Activated T-helper 1 cell treated with anti-CD3 and anti-CD28 coated beads, Interleukin-2, amount 50 U/mL, for 16 hours (primary cell): ENCODE measurements at places on chromosomes 13 and 19.

GRCh38 chr13:111552891-111553655 is 232.6 kb downstream of the TEX29 start:
- DNase-seq: no peak

DNA sequence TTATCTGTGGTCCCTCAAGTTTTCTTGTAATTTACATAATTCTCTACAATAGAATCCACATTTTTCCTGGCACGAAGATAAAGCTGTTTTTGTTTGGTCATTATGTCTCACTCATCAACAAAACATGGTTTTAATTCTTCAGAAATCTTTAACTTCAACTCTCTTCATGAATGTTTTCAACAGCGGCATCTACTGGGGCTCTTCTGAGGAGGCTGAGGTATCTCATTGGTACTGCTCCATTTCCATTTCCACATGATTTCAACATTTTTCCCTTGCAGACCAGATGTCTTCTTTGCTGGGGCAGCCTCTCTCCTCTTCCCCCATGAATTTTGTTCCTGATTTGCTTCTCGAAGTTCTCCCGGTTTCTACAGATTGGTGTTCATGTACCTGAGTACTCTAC is 5.8 kb upstream of the KBTBD7 start:
- no peak for DNase-seq

DNA sequence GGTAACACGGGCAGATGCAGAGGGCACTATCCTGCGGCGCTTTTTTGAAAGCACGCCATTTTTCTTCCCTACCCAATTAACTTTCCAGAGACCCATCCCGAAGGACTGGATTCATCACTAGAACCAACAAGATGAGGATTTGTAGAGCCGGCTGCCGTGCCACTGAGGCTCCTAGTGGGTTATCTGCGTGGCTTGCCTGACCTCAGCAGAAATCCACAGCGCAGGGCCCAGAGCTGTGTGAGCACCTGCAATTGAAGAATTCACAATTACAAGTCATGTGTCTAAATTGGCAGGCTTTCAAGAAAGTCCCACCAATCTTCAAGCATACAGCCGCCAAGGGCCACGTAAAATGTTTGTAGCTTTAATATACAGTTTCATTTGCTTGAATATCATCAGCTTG is 75.5 kb downstream of the ALOX5AP start:
- DNase-seq: no peak

DNA sequence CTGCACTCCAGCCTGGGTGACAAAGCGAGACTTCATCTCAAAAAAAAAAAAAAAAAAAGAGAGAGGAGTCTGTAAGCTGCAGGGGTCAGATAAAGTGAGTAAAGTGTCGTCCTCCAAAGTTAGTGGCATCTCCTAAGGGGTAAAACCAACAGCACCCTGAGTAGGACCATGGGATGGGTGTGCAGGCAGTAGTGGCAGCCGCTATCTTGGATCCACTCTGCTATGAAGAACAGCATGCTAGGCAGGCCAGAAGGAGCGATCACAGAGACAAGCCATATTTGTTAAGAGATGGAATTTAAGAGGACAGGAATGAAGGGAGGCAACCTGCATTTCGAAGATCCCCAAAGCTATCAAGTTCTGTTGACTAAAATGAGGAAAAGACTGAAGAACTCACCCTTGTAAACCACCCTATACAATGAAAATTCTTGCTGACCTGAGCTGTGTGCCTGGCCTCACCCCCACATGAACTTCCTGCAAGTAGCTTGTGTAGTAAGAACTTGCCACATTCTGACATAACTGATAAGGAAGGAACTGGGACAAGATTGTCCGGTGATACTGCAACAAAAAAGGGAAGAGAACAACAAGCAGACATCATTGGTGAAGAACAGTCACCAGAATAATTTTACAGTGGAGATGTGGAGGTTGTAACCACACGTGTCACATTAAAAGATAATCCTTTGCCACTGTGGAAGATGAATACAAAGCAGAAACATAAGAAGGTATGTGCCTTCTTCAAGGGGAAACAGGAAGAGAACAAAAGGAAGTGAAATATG is 16.2 kb downstream of the DPY19L3 start:
- DNase-seq: no peak

- no peak for DNase-seq
Measured at GRCh38 chr19:54804571-54804970, 1.2 kb downstream of the KIR2DL4 start.

GRCh38 chr13:34412817-34413375 is 529.2 kb upstream of the NBEA start:
- no peak for DNase-seq

GRCh38 chr13:26221721-26222519 is at the start of gene RNF6:
Gene RNF6 (minus strand): TSS chr13:26222314. CDS start chr13:26219649, 2,665 bp downstream.
- peak; percentile 71 for DNase-seq

GRCh38 chr19:14027856-14028450 is at the start of gene RLN3:
Gene RLN3 (plus strand): TSS chr19:14028148. CDS start chr19:14028205, 57 bp downstream.
- no peak for DNase-seq

GRCh38 chr13:64471916-64472315 is 2758.2 kb downstream of the PCDH9 start:
- no peak for DNase-seq

DNA sequence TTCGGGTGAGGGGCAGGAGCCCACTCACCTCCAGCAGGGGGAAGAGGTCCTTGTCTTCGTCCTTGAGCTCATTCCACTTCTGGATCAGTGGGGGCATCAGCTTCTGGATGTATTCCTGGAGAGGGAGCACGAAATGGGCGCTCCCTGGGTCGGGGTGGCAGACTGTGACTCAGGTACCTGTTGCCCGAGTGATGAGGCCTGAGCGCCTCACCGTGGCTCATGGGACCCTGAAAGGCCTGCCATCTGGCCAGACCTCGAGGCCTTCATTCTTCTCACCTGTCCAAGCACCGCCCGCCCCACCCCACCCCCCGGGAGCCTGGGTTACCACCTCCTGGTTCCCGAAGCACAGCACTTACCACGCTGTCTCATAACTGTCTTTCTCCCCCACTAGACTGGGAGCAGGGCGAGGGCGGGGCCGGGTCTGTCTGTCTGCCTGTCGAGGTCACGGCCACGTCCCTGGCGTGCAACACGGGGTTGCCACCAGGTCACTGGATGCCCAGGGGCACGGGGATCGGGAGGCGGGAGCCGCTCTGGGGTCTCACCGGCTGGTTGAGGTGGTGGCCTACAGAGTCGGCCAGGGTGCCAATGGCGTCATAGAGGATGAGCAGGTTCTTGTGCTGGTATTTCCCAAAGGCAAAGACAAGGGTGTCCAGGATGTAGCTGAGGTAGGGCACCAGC is 9.4 kb upstream of the FBXW9 start:
- DNase-seq: no peak

- no peak for DNase-seq
Measured at GRCh38 chr19:44635581-44636438, 7.9 kb upstream of the PVR start.

DNA sequence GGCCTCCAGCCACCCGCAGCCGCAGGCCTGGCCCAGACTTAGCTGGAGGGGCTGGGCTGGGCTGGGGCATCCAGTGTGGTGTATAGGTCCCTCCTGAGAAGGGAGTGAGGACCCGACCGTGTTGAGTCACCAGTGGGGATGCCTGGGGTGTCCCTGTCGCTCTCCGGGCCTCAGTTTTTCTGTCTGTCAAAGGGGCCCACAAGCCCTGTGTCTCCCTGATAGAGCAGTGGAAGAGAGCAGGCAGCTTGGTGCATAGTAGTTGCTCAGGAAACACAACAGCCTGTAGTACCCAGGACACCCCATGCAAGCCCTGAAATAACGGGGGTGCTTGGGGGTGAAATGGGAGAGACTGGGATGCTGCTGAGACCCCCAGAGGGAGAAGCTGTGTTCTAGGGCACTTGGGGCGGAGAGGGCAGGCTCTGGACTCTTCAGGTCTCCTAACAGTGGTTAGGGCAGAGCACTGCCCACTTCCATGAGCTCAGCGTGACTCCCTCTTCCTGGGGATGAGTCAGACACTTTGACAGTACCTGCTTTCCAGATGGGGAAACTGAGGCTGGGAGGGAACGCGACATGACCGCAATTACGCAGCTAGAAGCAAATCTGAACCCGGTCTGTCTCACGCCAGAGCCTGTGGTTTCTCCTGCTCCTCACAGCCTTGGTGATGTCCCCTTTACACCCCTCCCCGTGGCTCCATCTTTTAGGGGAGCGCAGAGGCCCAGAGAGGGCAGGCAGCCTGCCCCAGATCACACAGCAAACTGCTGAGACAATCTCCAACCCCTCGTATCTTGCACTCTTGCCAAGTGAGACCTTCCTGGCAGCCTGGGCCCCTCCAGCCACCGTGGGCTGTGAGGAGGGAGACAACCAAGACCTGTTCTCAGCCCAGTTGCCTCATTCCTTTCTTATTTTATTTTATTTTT is 692 bp downstream of the SULT2B1 start:
- no peak for DNase-seq

GRCh38 chr19:47313754-47314295 is 4.2 kb downstream of the C5AR1 start:
- DNase-seq: no peak

DNA sequence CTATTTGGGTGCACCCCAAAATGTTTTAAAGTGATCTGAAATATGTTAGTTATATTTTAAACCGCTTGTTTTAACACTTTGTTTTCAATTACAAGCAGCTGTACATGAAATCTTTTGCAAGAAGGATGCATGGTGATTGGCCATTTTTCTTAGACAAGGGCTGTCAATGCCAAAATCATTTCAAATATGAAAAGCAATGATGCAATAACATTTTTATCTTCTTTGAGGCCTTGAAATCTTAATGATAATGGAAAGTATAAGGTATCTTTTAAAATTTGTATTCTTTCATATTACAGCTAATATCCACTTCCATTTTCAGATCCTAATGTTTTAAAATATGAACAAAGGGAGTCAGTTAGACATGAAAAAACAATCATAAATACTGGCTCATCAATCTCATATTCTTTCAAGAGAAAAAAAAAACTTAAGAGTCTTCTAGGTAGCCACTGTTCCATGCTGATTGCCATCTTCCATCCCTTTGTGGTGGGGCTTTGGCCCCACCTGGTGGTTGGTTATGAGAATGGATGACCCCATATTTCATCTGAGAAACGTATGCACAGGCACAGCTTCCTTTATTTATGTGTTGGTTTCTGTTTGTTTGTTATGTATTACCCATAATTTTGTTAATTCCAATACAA is 330.3 kb upstream of the MIR17HG start:
- no peak for DNase-seq

DNA sequence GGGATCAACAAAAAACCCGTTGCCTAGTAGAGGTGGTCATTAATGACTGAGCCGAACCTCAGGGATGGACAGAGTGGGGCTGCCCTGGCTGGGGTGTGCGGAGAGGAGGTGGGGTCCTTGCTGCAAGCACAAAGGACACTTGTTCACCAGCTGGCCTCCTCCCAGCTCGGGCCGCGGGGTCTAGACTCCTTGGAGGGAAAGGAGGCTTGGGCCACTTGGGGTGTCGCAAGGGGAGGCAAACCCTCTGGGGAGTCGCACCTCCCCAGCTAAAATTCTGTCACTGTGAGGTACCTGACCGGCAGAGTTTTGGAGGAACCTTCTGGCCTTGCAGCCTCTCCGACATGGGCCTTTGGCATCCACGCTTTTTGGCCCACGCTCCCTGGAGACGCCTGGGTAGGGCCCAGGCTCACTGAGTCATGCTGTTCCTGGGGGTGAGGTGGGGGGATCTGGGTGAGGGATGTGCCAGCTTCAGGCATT is 8.2 kb downstream of the KLHL26 start:
- no peak for DNase-seq

GRCh38 chr19:17950310-17951156 is 16.4 kb upstream of the KCNN1 start:
- DNase-seq: no peak

DNA sequence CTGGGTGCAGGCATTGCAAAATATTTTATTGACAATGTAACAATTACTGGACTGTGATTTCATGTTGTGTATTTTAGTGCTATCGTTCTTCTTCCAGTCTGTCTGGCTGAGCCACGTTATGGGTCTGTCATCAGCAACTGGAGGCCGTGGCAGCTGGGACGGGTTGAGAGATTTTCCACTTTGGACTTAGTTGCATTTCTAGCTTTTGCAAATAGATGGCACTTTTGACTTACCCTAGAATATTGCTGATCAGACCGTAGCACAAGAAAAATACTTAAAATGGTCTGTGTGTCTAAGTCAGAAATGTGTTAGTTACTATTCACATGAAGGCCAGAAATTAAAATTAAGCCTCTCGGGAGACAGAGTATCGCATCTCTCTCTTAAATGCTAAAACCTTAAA is 211.1 kb downstream of the TEX29 start:
- no peak for DNase-seq

DNA sequence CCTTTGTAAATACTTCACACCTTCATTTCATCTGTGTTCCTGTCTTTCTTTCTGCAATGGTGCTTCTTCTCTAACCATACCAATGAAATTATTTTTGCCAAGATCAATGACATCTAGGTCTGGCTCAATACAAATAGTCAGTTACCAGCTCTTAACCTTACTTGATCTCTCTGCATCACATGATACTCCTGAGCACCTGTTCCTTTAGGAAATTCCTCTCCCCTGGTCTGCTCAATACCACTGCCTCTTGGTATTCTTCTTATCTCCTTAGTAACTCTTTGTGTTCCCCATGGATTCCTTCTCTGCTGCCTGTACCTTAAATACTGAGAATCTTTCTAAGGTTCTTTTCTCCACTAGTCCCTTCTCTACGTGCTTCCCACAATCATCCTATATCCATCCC is 25.9 kb downstream of the SOHLH2 start:
- DNase-seq: no peak

- peak; percentile 61 for DNase-seq
Measured at GRCh38 chr13:30744056-30744680, 8.8 kb downstream of the ALOX5AP start.

DNA sequence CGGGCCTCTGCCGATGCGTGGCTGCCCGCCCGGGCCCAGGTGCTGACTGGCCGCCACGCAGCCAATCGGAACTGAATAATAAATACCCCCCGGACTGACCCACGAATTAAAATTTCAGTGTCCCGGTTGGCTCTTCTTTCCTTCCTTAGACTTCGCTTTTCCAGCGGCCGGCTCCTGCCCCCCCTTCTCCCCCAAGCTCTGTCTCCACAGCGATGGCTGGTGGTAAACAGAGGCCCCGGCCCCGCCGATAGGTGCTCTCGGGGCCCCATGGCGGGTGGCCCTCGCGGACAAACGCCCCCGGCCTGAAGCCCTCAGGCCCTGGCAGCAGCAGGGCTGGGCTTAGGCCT is 2.6 kb downstream of the ZBTB7A start:
- DNase-seq: no peak

- no peak for DNase-seq
Measured at GRCh38 chr19:6979399-6979798, 41.8 kb downstream of the MBD3L2B start.

DNA sequence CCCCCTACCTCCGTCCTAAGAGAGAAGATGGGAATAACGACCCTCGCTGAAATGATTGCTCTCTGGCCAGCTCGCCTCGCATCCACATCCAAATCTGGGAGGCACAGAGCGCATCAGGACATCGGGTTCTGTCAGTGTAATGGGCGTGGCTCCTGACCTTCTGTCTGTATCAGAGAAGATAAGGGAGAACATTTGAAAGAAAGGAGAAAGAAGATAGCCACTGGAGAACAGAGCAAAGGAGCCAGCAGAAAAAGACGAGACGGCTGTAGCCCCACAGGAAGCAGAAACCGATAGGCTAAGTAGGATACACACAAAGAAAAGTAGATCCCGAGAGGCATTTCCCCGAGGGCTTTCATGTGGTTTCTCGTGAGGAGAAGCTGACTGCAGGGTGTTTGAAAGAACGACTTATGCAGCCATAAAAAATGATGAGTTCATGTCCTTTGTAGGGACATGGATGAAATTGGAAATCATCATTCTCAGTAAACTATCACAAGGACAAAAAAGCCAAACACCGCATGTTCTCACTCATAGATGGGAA is 14.0 kb upstream of the GJB2 start:
- no peak for DNase-seq
